Bronchial epithelial cell (primary cell): ENCODE measurements at places on chromosomes 7 and 10.

- no peak for DNase-seq
Observed at GRCh38 chr10:129868449-129869035, 95.5 kb downstream of the EBF3 start.

DNA sequence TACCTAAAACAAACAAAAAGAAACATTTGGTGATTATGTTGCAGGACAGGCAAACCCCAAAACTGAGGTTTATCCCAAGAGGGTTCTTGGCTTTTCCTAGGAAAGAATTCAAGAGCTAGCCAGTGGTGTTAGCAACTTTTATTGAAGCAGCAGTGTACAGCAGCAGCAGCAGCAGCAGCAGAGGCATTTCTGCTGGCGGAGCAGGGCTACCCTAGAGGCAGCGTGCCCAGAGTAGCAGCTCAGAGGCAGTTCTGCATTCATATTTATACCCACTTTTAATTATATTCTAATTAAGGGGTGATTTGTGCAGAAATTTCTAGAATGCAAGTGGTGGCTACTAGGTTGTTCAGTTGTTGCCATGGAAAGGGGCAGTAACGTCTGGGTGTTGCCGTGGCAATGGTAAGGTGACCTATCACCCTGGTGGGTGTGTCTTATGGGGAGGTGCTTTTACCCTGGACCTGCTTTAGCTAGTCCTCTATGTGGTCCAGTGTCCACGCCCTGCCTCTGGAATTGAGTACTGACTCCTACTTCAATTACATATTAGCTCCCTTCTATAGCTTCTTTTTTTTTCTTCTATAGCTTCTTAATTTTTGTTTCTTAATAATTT is 53.9 kb downstream of the VCL start:
- DNase-seq, result no peak

GRCh38 chr10:6770846-6771245 is 190.8 kb upstream of the PRKCQ start:
- DNase-seq, result no peak

- DNase-seq, result no peak
Observed at GRCh38 chr10:29109707-29110571, 178.9 kb upstream of the LYZL1 start.

DNA sequence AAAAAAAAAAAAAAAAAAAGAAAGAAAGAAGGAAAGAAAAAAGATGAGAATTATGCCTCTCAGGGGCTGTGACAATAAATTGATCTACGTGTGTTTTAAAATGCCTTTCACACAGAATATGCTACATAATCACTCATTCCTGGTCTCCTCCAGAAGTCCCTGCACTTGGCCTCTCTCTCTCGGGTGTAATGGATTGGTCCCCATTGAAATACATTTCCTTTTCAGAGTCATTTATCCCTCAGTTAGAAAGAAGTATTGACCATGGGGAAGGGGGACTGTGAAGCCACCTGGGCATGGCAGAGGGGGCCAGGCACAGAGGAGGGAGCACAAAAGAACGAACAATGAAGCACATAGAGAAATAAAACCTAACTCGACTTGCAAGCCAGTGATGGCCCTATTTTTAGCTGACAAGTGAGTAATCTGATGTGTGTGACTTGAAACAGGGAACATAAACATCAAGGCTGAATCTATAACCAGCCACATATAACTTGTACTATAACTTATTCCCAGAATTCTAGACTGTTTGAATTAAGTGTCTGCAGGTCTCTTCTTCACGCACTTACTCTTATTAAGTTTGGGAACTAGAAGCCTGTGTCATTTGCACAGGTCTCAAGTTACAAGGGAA is 490.8 kb downstream of the KCNMA1 start:
- DNase-seq, result no peak

DNA sequence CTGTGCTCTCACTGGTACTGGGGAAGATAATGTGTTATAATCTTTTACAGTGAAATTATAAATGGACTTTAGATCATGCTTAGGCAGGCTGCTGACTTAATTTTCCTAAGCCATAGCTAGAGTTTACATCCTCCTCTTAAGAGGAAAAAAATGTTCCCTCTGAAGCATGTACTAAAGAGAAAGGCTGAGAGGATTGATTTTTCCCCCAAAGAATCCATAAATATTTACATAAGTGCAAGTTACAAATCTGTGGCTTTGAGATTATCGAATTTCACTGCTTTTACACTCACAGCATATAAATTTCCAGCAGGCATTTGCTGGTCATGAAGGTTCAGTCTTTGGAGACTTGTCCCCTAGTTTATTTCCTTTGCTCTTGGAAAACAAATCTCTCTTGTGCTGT is 43.7 kb downstream of the CREB5 start:
- DNase-seq, result no peak

- DNase-seq, result peak; percentile 97
Observed at GRCh38 chr10:63430091-63430998, 35.4 kb downstream of the JMJD1C start.

DNA sequence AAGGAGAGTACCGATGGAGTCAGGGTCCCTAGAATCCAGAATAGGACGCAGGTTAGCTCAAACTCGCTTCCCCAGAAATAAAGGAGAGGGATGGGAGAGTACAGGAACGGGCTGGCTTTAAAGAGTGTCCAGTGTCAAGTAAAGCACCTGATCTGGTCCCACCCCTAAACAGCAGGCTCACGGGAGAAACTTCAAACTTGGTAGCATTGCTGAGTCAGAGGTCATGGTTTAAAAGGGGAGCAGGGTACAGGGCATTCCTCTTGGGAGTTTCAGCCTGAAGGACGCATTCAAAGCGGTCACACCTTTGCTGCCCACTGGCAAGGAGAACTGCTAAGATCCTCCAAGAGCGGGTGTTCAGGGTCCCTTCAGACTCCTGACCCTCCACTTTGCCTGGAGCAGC is 140.7 kb downstream of the GLI3 start:
- DNase-seq, result no peak

- DNase-seq, result no peak
Observed at GRCh38 chr10:126070476-126071215, 174.3 kb downstream of the FANK1 start.

DNA sequence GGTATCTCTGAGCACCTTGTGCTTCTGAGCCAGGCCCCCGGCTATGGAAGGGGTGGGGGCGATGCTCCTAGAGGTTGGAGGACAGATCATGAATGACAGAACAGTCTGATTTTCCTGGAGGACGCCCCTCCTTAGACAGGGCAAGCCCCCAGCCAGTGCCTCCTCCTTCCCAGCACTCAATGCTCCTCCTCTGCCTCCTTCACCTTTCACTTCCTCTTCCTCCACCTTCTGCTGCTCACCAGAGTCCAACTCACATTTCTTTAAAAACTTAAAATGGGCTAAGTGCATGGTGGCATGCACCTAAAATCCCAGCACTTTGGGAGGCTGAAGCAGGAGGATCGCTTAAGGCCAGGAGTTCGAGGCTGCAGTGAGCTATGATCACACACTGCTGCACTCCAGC is 71.1 kb upstream of the CUX1 start:
- no peak for DNase-seq

DNA sequence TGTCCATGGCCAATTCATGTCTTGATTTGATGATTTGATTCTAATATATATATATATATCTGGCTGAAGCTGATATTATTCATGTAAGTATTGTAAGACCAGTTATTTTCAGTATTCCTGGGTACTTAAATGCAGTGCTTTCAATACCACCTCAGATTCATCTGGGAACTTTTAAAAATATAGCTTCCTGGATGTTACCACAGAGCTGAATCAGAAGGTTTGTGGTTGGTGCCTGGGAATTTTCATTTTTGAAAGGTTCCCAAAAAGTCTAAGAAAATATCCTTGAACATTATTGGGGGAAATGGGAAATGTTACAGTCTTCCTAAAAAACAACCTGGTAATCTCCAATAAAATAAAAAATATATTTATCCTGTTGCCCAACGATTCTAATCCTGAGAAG is 10.7 kb upstream of the PPP3CB start:
- no peak for DNase-seq

DNA sequence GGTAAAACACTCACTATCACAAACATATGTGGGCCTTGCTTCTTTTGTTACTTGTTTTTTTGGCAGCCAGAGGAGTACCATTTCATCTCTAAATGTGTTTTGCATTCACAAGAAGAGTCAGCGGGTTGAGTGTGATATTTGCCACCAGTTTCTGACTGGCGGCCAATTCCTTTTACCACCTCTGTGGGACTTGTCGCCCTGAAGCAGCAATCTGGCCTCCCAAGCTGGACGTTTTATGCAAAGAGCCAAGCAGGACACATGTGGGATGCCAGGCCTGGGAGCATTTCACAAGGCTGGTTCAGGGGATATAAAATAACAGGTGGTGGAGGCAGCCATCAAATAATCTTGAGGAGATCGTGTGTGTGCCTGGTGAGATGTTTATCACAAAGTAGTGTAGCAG is 61.8 kb upstream of the TRIL start:
- DNase-seq, result no peak

DNA sequence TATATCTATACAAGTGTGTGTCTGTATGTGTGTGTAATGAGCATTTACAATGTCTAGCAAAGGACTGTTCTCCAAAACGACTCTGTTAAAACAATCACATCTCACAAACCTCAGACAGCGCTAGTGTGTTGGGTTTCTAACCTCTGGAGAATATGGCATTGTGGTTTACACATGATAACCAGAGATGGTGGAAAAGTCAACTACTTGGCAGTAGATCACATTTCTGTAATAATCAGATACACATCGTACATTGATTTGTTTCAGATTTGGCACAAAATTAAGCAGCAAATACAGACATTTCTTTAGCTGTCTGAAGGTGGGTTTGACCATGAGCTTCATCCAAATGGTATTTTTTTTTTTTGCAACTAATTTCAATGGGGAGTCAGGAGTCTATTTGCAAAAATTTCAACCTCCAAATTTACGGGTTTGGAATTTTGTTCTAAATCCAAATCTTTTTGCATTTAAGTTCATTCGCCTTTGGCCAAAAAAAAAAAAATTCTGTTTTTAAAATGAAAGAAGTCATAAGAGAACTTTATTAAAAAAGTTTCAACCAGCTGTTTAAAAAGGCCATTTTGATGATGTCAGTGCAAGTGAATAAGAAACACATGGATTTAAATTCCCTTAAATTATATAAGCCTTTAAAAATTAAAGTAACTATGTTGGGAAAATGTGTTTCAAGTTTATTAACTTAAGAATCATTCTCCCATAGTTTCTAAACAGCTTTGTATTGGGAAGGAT is 127.8 kb downstream of the TMEM26 start:
- DNase-seq, result no peak

GRCh38 chr7:50742401-50742800 is 40.3 kb downstream of the GRB10 start:
- DNase-seq, result peak; percentile 81

DNA sequence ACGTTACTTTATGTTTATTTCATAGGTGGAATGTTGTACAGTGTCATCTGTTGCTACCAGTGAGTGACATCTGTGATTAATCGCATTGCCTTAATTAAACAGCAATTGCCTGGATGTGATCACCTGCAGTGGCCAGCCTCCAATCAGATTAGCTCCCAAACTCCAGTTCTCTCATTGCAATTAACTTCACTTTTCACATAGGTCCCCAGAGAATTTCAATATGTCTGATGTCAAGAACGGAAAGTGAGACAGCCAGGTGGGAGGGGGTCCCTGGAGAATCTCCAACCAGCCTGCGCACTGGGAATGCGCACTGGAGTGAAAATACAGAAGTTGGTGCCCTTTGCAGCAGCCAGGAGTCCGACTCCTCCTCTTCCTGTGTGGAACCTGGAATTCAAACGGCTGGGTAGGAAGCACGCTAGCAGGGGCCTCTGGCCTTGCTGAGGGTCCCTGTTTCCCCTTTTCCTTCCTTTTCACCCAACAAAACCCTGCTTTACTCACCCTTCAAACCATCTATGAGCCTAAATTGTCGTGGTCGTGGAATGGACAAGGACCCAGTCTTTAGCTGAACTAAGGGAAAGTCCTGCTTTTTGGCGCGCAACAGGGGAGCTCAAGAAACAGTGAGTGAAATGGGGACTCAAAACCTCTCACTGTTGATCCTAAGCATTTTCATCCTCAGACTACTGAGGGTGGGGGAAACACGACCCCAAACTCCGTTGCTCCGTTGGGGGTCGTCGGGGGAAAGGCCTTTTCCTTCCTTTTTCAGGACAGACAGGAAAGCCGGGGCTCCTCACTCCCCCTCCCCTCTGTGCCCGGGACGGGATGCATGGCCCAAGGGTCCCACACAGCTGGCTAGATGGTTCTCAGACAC is 1355.5 kb upstream of the LRRTM3 start:
- DNase-seq, result peak; percentile 49

- no peak for DNase-seq
Observed at GRCh38 chr10:2891073-2891769, 176.1 kb upstream of the PFKP start.

- DNase-seq, result no peak
Observed at GRCh38 chr10:43404704-43405084, 4.3 kb downstream of the HNRNPF start.

DNA sequence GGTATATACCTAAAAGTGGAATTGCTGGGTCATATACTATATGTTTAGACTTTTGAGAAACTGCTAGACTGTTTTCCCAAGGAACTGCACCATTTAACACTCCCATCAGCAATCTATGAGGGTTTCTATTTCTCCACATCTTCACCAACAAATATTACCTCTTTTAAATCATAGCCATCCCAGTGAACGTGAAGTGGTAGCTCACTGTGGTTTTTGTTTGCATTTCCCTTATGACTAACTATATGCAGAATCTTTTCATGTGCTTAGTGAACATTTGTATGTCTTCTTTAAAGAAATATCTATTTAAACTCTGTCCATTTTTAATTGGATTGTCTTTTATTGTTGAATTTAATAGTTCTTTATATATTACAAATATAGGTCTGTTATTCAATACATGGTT is 115.8 kb upstream of the SEC61G start:
- DNase-seq, result peak; percentile 62

DNA sequence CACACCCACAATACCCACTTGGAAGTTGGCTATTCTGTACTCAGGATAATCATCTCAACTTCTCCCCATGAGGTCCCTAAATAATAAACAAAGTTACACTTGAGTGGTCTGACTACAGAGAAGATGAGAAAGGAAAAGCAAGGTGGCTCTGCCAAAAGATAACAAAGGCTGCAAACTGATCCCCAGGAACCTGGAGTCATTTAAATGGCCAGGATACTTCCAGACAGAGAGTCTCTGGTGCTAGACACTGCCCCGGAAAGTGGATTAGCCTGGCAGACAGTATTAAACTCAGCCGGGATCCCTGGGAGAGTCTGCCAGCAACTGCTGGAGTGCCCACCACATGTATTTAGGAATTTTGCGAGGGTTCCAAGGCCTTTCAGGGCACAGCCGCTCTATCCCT is 93.7 kb downstream of the DGKI start:
- no peak for DNase-seq

- DNase-seq, result no peak
Observed at GRCh38 chr7:133491201-133491691, 238.4 kb downstream of the EXOC4 start.

- peak; percentile 40 for DNase-seq
Observed at GRCh38 chr7:3915337-3915878, 614.4 kb downstream of the SDK1 start.
